AG04449 (cell line): ENCODE measurements at places on chromosomes 2 and 18.

GRCh38 chr2:110639972-110640371 is 37.9 kb downstream of the BUB1 start:
- DNase-seq, result no peak

- no peak for DNase-seq
Observed at GRCh38 chr2:220460257-220460985, 833.0 kb downstream of the SLC4A3 start.

GRCh38 chr2:42102024-42102590 is 54.3 kb downstream of the PKDCC start:
- DNase-seq, result peak; percentile 65

- DNase-seq, result no peak
Observed at GRCh38 chr2:170523506-170523905, 191.6 kb upstream of the SP5 start.

DNA sequence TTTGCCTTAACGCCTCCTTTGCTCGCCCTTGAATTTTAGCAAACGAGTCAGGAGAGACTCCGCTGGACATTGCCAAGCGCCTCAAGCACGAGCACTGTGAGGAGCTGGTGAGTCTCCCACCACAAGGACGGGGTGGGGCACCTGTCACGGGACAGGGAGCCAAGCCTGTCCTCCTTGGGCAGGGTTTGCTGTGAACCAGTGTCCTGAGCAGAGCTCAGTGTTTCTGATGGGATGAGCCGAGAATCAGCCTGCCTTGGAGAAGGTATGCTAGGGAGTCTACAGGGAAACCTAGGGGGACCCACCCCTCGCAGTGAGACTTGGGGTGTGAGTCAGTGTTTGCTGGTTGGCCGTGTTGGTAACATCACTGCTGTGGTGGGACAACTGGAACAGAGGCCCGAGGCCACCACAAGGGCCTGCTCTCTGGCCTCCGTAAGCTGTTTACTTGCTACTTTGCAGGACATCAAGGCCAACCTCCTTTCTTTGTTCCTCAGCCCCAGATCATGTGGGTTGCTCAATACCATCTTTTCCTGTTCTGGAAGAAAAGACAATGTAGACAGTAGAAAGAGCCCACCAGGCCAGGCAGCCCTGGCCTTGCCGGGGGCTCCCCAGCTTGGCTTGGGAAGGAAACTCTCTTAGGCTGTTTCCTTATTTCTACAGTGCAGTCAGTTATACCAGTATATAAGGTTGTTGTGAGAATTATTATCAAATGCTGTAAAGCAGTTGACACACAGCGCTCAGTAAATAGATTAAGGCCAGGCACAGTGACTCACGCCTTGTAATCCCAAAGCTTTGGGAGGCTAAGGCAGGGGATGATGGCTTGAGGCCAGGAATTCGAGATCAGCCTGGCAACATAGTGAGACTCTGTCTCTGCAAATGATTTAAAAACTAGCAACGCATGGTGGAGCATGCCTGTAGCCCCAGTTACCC is 42.4 kb downstream of the ITGB1BP1 start:
- peak; percentile 67 for DNase-seq

DNA sequence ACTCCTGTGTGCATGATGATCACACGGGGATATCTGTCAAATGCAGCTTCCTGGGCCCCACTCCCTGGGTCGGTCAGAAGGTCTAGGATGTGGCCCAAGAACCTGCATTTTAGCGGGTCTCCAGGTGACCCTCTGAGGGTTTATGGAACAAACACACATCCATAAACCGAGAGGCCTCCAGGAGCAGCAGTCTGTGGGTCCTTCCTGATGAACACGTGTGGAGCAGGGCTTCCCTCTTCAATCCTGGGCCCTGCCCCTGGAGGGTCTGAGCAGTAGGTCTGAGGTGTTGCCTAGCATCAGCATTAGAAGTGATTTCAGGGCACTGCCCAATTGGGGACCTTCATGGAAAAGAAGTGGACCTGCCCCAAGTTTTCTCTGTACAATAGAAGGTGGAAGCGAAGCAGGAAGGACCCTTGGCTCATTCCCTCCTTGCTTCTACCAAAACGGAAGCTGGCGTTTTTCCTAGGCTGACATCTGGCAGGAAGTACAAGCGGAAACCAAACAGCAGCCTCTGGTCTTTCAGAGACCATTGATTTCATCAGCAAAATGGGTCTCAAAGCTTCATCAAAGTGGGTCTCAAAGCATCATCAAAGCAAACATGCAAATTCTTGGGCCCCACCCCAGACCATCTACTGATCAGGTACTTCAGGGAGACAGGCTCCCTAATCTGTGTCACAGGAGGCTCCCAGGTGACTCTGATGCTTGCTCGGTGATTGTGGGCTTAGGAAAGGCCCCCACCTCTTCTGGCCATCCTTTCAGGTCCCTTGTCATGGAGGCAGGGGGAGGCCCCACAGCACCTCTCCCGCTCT is 30.7 kb downstream of the INO80C start:
- DNase-seq, result no peak

GRCh38 chr2:220473611-220474010 is 846.2 kb downstream of the SLC4A3 start:
- no peak for DNase-seq

GRCh38 chr2:16678964-16679363 is 13.3 kb upstream of the CYRIA start:
- DNase-seq, result no peak

- no peak for DNase-seq
Observed at GRCh38 chr2:235996419-235996818, 171.8 kb downstream of the GBX2 start.
